GM19239 (cell line): ENCODE measurements at places on chromosomes 16 and 17.

DNA sequence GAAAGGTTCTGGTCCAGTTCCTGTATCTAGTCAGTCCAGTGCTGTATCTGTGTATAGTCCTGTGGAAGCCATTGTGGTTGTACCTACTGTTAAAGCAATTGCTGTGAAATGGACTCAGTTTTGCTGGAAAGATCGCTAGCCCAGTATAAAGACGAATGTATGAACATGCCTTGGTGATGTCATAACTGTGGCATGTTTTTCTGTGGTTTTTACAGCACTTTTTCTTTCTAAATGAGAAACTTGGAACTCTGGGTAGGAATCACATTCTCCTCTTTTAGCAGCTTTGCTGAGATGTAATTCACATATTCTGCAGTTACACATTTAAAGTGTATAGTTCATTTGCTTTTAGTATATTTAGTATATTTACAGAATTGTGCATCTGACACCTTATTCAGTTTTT is 58.1 kb downstream of the MAP2K4 start:
- DNase-seq = no peak

DNA sequence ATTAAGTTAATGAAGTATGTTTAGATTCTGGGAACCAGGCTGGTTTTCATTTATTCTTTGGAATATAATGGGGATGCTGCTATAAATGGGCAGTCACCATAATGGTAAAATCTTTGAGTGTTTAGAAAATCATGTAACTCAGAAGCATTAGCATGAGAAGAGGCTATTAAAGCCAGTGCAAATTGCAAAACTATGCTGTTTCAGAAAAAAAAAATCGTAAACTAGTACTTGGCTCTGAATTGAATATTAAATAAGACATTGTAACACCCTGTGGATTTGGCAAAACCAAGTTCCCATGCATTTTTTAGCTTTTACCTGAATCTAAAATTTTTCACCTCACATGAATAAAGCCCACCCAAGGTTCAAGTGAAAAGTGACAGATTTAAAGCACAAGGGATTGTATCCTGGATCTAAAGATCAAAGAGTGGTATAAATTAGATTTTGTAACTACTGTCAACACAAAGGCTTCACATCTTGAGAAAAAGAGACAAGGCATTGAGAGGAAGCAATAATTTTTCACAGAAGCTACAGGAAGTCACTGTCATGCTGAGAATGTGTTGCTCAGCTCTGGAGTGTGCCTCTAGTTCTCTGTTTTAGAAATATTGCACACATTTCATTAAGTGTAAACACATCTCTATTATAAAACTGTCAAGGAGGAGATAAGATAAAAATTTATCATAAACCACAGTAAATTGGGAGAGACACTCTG is 142.2 kb downstream of the ABCA8 start:
- no peak for DNase-seq

GRCh38 chr17:9224485-9224884 is 203.2 kb downstream of the NTN1 start:
- DNase-seq = no peak

DNA sequence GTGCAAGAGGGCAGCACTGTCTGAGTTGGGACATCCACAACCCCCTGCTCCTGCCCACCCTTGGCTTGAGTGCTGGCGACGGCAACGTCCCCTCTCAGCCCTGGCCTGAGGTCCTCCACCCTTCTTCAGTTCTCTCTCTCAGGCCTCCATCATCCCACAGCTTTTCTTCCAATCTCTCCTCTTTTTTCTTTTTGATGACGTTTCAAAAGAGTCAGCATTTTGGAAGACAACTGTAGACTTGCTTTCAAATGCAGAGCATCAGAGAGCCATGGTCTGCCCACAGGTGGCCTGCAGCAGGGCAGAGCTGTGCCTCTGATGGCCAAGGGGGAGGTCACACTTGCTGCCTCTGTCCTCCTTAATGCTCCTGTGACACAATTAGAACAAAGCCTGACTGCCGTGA is 775.4 kb downstream of the KCNJ18 start:
- DNase-seq = no peak

GRCh38 chr16:49664221-49665215 is 191.4 kb downstream of the ZNF423 start:
- DNase-seq = no peak
